ENCODE measurements at places on chromosomes 7 and 10.

DNA sequence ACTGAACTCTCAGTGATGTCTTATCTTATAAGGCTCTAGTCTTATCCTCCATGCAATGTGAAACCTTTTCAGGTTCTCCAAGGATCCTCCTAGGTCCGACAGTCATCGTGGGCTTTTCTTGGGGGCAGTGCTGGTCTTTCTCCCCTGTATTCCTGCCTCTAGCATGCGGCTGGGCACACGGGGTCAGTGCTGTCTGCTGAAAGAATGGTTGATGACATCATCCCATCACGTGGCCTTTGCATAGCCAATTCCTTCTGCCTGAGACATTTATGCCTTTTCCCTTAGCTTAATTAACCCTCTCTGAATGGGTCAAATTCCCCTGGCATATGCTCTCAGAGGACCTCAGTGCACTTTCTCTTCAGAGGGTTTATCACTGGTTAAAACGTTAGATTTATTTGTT lies 27.0 kb upstream of the KCNK18 start:
- no peak for DNase-seq

DNA sequence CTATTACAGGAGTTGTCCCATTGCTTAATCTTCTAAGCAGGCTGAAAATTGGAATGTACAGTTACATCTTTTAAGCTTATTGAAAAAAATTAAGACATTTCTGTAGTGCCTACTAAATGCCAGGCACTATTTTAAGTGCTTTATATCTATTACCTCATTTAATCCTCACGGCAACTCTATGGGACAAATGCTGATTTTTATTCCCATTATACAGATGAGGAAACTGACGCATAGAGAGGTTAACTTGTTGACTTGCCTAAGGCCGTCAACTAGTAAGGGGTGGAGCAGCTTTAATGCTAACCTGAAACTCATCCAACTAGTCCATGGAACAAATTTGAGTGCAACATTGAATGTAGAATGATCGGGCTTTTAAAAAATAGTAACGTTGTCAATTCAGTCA lies 2.5 kb downstream of the ZKSCAN1 start:
- no peak for DNase-seq

- DNase-seq = no peak
Measured at GRCh38 chr7:140506788-140507464, 27.6 kb upstream of the MKRN1 start.

DNA sequence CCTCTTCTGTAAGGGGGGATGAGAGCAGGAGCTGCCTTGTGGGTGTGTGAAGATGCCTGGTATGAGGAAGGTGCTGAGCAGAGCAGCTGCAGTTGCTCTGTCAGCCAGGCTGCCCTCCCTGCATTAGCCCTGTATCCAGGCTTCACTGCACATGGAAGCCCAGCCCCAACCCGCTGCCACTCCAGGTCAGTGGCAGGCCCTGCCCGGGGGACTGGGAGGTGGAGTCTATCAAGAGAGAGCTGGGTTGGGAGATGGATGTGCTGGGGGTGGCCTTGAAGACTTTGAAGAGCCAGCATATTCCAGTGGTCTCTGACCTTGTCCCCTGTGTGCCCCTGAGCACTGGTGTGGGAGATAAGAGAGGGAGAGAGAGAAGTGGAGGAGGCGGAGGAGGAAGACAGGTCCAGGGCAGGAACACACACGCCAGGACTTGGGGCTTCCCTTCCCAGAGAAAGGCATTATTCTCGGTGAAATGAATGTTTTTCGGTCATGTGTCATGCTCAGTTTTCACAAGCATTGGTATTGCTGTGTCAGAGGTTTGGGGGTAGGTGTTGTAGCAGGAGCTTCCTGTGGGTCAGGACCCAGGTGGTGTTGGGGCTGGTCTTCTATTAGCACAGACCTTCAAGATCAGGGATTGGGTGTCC lies 2.6 kb downstream of the PPIF start:
- DNase-seq = no peak

DNA sequence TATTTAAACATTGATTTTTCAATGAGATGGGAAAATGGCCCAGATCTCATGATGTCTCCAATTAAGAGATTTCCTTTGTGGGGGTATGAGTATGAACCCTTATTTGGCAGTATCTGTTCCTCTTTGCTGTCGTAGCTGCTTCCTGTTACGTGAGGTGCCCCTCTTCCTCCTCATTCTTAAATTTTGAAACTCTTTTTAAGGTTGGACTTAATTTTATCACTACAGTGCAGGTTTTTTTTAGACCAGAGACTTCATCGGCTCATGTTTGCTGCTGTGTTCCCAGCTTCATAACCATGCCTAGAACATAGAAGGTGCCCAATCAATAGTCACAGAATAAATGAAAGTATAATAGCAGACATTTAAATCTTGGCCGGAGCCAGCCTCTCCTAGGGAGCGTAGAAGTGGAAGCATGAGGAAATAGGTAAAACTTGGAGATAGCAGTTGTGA lies 2.4 kb downstream of the MIOS start:
- no peak for DNase-seq

- peak; percentile 37 for DNase-seq
Measured at GRCh38 chr10:80468002-80468401, 13.9 kb downstream of the TSPAN14 start.

- no peak for DNase-seq
Measured at GRCh38 chr10:61835069-61835945, 66.2 kb upstream of the ARID5B start.

DNA sequence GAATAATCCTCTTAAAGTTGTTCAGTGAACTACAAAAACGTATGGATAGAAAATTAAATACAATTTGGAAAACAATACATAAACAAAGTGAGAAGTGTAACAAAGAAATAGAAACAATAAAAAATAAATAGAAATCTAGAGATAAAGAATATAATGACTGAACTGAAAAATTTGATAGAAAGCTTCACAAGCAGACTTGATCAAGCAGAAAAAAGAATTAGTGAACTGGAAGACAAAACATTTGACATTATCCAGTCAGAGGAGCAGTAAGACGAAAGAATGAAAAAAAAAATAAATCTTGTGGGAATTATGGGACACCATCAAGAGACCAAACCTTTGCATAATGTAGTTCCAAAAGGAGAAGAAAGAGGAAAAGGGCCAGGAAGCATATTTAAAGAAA lies 32.4 kb upstream of the NPY start:
- DNase-seq = no peak

DNA sequence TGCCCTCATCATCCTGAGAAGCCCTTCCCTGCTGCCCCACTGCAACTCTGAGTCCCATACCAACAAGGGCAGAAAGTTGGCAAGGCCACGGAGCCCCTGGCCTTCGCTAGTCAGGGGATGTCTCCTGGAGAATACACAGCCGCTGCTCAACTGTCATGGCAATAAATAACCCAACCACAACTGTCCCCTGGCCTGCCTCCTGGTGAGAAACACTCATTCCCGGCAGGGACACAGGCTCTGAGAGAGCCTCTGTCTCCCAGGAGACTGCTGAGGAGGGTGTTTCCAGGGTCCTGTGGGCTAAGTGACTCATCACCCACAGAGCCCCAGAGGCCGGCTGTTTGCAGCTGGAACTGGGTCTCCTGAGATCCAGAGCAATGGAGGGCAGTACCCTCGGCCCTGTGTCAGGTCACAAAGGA lies 354.1 kb downstream of the TNS3 start:
- no peak for DNase-seq

GRCh38 chr10:76882245-76882644 lies 755.4 kb downstream of the KCNMA1 start:
- DNase-seq = no peak

DNA sequence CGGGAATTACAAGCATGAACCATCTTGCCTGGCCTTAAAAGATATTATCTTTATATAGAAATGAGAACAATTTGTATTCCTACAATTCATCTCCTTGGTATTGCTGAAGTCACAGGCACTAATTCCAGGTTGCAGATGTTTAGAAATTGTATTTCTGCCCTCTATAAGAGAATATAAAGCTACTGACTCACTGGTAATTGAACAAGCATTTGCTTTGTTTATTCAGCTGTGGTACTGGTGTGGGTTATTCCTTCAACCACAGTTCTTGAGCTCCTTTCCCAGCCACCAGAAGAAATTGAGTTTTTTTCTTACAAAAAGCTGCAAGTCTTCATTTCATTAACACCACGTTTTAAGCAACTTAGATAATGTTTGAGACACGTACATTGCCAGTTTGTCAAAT lies 29.0 kb upstream of the MPP7 start:
- DNase-seq = no peak

DNA sequence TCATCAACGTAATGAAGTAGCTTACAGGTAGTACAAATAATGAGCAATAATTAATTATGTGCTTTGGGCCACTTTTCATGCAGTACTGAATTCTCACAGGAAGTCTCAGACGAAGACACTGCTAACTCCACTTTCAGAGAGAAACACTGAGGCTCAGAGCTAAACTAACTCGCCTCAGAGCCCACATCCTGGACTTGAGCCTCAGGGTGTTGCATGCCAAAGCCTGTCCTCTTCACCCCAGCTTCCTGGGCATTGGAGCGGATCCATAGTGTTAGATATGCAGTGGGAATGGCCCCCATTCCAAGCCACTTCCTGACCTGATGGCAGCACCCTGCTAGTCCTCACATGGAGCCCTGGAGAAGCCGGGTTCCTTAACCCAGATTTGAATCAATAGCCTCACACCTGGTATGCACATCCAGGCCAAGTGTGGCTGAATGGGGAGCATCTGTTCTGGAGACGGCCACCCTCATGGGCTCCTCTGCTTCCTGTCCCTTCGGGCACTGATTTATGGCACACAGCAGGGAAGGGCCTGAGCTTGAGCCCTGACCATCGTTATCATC lies 265.1 kb upstream of the ZNF32 start:
- no peak for DNase-seq

DNA sequence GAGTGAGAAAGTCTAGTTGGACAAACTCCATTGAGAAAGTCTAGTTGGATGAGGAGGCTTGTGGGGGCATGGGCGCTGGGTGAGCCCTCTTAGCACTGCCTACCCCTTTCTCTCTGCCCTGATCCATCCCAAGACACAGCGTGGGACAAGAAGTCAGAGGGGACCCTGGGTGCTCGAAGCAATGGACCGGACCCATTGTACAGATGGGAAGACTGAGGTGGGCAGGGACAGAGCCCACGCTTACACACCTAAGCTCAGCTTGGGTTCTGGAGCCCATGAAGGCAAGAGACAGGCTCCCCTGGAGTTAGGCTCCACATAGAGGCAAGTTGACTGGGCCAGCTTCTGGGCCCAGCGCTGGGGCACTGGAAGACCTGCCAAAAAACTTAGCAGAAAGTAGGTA lies 126.8 kb upstream of the TNRC18 start:
- no peak for DNase-seq

DNA sequence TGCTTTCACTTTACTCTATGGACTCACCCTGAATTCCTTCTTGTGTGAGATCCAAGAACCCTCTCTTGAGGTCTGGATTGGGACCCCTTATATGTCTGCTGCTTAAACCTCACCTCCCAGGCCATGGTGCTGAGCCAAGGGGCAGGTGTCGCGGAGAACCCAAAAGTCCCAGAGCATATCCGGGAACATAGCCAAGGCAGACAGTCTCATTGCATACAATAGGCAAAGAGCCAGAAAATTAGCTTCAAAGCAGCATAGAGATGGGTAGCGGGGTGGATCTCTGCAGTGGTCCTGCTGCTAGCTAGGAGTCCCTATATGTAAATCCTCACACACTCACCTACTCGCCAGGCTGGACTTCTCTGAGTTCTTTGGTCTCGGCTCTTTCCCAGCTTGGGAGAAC lies 5.5 kb downstream of the CCL24 start:
- no peak for DNase-seq

GRCh38 chr7:73342645-73343044 lies 14.7 kb downstream of the FKBP6 start:
- no peak for DNase-seq

GRCh38 chr7:151623766-151624165 lies 104.1 kb upstream of the RHEB start:
- DNase-seq = no peak

DNA sequence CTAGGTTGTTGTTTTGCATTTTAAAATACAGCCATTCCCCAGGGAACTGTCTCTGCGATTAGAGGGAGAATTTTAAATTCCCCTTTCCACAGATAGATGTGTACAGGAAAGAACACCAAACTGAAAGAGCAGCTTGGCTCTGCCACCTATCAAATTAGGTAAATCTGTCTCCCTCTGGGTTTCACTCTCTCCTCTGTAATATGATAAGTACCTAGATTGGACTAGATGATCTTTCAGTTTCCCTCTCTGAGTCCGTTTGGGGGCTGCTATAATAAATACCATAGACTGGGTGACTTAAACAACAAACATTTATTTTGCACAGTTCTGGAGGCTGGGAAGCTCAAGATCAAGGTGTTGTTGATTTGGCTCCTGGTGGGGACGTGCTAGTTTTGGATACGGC lies 186.0 kb downstream of the KIF20B start:
- no peak for DNase-seq

GRCh38 chr10:58932577-58933314 lies 243.7 kb upstream of the PHYHIPL start:
- no peak for DNase-seq

GRCh38 chr7:134834689-134835462 lies 55.4 kb downstream of the CALD1 start:
- DNase-seq = no peak

DNA sequence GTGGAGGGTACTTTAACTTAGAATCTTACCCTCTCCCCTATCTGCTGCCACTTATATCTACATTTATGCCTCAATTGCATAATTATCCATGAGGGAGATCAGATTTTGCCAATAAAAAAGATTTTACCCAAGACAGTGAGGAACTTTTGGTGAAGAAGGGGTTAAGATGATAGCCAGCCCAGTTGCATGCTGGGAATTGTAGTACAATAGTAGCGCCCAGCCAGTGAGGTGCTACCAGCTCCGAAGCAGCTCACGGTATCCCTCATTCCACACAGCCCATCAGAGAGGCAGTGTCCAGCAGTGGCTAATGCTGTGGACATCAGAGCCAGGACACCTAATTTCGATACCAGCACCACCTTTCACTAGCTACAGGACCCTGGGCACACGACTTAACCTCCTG lies 5.9 kb upstream of the LGI1 start:
- no peak for DNase-seq

DNA sequence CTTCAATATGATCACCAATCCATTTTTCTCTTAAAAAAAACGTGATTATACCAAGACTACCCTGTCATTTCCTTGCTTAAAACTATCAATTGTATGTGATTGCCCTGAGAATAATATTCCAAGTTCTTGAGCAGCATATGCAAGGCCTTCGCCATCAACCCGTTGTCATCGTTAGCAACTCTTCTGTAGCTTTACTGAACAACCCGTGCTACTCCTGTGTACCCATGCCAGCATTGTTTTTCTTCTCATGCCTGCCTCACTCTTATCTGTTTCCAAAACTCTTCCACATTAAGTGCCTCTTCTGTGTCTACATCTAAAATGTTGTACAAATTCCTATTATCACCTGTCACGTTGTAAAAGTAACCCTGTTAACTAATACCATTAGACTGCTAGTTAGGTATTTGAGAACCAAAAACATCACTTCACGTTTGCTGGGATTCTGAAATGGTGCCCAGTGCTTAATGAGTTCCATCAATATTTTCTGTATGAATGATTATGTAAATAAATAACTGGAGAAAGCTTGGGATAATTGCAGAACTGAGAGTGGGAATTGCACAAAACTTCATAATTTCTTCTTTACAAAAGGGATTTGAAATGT lies 10.5 kb downstream of the CAV2 start:
- DNase-seq = no peak
